ENCODE measurements at places on chromosomes 4 and X.

DNA sequence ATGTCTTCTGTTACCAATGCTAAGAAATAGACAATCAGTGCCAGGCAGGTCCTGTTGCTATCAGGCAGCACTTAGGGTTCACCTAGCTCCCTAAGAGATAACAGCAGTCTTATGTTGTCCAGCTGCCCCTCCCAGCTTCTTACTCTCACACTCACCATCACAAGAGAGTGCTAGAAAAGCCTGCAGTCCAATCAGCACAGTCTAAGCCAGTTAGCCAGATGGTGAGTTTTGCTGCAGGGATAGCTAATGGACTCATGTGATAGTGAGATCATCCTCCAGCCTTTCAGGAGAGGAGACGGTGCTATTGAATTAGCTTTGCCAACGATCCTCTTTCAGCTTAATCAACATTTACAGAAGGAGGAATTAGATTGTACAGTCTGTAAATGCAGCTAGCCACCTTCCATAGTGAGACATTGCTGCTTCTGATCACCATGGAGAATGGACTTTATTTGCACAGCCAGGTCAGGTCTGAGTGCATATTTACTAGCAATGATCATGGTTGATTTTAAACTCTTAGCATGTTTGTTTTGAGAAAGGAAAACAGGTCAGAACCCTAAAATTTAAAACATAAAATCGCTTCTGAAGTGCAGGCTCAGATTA, 438.3 kb downstream of the CENPC start:
- peaks cover 3% of the 10 kb centered on the region for H3K4me1 ChIP-seq
- no peaks in the 10 kb centered on the region for H3K36me3 ChIP-seq
- H3K4me3 ChIP-seq: no peak overlapping the region
- no peak overlapping the region for H3K27ac ChIP-seq
- peak; percentile 50 for DNase-seq

DNA sequence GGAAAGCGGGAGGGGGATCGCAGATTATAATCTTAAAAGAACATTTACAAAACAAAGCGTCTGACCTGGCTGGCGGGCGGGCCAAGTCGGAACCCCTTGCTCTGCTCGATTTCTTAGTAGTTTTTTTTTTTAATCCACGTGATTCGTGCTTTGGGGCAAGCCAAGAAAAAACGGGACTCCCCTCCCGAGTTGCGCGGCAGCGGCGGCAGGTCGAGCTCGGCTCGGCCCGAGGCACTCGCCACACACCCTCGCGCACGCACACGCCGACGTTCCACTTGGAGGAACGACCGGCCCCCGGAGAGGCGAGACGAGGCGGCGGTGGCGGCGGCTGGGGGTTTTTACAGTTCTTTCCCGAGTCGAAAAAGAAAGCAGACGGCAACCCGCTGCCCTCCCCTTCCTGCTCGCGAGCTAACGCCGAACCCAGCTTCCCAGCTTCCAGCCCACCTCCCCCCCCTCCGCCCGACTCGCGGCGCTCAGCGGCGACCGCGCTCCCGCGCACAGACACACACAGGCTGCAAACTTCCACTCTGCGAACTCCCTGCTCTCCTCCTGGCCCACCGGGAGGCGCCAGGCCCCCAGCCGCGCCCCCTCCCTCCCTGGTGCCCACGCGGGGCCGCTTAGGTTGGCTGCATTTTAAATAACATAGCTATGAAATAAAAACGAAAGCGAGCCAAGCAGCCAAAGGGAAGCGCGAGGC, 1.2 kb downstream of the BCOR start:
- peaks cover 47% of the 10 kb centered on the region for H3K27me3 ChIP-seq
- peak overlapping the region; percentile 62 for H3K4me3 ChIP-seq
- DNase-seq: no peak
- H3K4me1 ChIP-seq: peaks cover 46% of the 10 kb centered on the region
- H3K36me3 ChIP-seq: peaks cover 3% of the 10 kb centered on the region

GRCh38 chrX:124862301-124862700, 457.4 kb upstream of the TEX13C start:
- H3K27ac ChIP-seq: no peak overlapping the region
- H3K4me1 ChIP-seq: no peaks in the 10 kb centered on the region
- H3K36me3 ChIP-seq: no peaks in the 10 kb centered on the region
- no peak overlapping the region for H3K4me3 ChIP-seq

DNA sequence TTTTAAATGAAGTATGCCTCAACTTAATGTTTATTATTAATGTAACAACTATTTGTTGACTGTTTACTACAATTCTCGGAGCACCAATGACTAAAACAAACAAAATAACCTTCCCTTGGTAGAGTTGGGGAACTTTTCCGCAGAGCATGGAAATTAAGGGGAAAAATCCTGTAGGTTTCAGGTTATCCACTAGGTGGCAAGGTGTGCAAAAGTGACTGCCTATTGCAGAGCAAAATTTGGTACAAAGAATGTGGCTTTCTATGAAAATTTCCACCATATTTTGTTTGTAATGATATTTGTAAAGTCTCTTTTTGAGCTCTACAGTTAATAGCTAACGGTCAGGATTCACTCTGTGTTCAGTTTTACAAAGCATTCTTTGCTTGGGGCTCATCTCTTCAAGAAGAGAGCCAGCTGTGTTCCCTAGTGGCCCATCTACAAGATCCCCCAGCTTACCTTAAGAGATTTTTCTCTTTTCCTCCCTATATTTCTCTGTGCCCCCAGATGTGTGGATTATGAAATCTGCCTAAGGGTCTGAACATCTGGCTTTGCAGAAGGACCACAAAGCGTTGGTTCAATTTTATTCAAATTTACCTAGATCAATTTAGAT, 61.1 kb downstream of the FBXO8 start:
- peak; percentile 11 for DNase-seq
- H3K27ac ChIP-seq: no peak overlapping the region
- no peaks in the 10 kb centered on the region for H3K36me3 ChIP-seq
- no peak overlapping the region for H3K4me3 ChIP-seq
- peaks cover 12% of the 10 kb centered on the region for H3K4me1 ChIP-seq
- H3K27me3 ChIP-seq: peaks cover 41% of the 10 kb centered on the region

GRCh38 chrX:40349251-40349650, 231.5 kb upstream of the ATP6AP2 start:
- no peaks in the 10 kb centered on the region for H3K27me3 ChIP-seq
- H3K4me3 ChIP-seq: no peak overlapping the region
- no peaks in the 10 kb centered on the region for H3K36me3 ChIP-seq
- DNase-seq: no peak

DNA sequence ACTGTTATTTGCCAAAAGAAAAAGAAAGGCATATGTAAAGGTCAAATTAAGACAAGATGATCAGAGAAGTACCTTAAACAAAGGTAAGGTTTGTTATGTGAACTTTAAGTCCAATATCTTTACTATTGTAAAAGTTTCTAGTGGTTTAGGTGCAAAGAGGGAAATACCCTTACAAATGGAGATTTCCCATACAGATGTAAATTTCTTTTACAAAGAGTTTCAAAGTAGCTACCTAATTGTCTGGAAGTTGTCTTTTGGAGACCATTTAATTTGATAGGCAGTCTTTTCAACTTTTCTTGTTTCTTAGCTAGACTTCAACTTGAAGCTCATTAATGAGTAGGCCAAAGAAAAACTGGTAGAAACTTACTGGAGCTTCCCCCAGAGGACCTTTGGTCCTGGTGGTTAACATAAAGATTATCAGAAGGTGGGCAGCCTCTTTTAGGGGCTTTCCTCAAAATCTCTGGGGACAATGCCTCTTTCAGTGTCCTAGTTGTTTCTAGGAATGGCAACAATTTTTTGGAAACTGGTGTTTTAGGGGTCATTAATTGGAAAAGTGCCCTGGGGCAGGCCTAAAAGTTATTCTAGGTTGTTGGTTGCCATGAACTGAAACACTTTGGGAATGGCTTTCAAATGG, 297.3 kb downstream of the GUCY2F start:
- H3K4me3 ChIP-seq: no peak overlapping the region
- H3K27me3 ChIP-seq: no peaks in the 10 kb centered on the region
- no peak for DNase-seq
- no peak overlapping the region for H3K27ac ChIP-seq

DNA sequence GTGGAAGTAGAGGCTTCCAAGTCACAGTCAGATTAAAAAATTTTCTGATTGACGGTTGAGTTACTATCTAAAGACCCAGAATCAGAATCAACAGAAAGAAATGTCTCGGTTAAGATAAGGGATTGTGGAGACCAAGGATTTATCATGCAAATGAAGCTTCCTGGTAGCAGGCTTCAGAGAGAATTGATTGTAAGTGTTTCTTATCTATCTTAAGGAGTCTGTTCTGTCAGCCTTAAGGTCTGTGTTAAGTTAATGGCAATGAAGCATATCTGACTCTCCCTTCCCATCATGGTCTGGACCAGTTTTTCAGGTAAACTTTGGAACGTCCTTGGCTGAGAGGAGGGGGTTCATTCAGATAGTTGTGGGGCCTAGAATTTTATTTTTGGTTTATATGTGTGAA, 780.2 kb downstream of the FAM133A start:
- no peak overlapping the region for H3K27ac ChIP-seq
- H3K27me3 ChIP-seq: no peaks in the 10 kb centered on the region
- H3K4me3 ChIP-seq: no peak overlapping the region

- H3K27me3 ChIP-seq: peaks cover 7% of the 10 kb centered on the region
- no peak overlapping the region for H3K27ac ChIP-seq
- DNase-seq: no peak
Observed at GRCh38 chrX:130829526-130830515, 73.2 kb downstream of the ENOX2 start.

DNA sequence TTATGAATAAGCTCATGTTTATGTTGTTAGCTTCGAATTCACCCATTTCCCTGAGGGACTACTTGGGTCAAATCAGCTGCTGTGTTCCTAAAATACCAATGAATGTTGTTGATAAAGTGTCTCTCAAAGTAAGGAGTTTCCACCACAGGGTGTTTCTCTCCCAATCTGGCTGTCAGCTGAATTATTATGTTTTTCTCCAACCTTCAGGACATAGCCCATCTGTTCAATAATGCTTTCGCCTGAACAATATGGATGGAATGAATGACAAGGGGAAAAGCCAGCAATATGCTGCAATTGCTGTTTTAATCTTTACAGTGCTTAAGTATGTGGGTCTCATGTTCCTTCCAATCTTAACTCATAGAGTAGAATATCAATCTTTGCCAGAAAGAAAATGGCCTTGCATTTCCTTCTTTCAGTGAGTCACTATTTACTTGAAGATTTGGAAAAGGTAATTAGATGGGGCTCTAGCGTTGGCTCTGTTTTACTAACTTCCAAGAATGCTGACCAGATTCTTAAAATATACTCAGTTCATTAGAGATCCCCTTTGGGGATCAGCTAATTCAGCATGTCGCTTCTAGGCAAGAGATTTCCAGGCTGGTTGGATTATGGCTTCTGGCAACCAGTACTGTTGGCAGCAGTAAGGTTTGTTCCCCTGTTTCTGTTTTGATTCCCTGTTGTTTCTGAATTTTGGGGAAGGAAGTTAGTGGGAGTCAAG, 410.5 kb downstream of the PPP3CA start:
- H3K27me3 ChIP-seq: no peaks in the 10 kb centered on the region
- H3K4me3 ChIP-seq: no peak overlapping the region
- DNase-seq: no peak
- no peak overlapping the region for H3K27ac ChIP-seq

- no peak overlapping the region for H3K27ac ChIP-seq
- DNase-seq: no peak
- no peaks in the 10 kb centered on the region for H3K4me1 ChIP-seq
- no peak overlapping the region for H3K4me3 ChIP-seq
Observed at GRCh38 chrX:12965131-12965940, 9.6 kb upstream of the TMSB4X start.

DNA sequence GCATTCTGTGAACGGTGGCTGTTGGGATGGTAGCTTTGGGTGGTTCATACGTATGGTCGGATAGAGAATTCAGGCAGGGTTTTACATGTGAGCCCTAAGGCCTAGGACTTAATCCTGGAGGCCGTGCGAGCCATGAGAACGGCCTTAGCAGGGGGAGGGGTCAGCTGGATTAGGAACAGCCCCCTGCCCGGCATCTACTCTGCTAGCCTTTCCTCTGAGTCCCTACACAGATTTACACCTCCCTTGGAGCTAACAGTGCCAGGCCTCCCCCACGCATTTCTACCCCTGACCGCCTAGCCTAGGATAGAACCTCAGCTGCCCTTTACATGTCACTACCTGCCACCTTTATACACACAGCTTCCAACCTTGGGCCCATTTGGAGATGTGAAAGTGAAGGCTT, 7.1 kb downstream of the PRAF2 start:
- DNase-seq: no peak
- H3K27ac ChIP-seq: no peak overlapping the region
- H3K36me3 ChIP-seq: peaks cover 60% of the 10 kb centered on the region
- no peaks in the 10 kb centered on the region for H3K27me3 ChIP-seq
- H3K4me1 ChIP-seq: peaks cover 5% of the 10 kb centered on the region

GRCh38 chr4:81330018-81330417, 115.0 kb upstream of the PRKG2 start:
- H3K4me3 ChIP-seq: no peak overlapping the region
- H3K27ac ChIP-seq: no peak overlapping the region
- DNase-seq: no peak

DNA sequence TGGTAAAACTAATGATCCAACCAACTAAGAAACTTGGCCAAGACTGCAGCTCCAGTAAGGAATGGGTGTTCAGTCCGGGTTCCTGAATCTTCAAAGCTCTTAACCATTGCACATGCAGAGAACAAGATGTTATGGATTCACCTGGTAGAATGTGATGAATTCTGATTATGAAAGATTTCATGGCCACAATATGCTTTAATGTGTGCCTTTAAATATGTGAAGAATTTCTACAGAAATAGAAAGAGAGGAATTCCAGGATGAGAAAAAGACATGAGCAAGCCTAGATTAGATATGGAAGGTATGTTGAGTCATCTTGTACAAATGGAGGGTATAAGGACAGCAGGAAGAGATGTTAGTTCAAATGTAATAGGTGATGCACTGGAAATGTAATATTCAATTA, 472.2 kb upstream of the TENM3 start:
- no peaks in the 10 kb centered on the region for H3K36me3 ChIP-seq
- no peak overlapping the region for H3K27ac ChIP-seq
- no peak for DNase-seq
- no peaks in the 10 kb centered on the region for H3K4me1 ChIP-seq
- H3K27me3 ChIP-seq: no peaks in the 10 kb centered on the region
- H3K4me3 ChIP-seq: no peak overlapping the region
